Thyroid gland (tissue), 4 donors: ENCODE measurements at places on chromosomes 11 and 22. TPM values are rescaled to one million over a fixed set of nuclear protein-coding genes. Genes with fewer than 3 reads are reported as not detected.

The MUC6 gene
- not detected for total RNA-seq

The MB gene
- total RNA-seq: 1.8 TPM

The SART1 gene
- 22.2 TPM for total RNA-seq

The CHRNA10 gene
- total RNA-seq: 2.3 TPM

The SLC29A2 gene
- total RNA-seq: 11.2 TPM

The SLC16A8 gene
- total RNA-seq: not detected

The IL17REL gene
- total RNA-seq: not detected

The SERHL2 gene
- total RNA-seq: 0.83 TPM

The USP2 gene
- 4.3 TPM for total RNA-seq

The ROM1 gene
- 4.7 TPM for total RNA-seq

The HBD gene
- 1.0 TPM for total RNA-seq

The MAPK8IP2 gene
- 3.3 TPM for total RNA-seq

The SEPTIN5 gene
- 16.5 TPM for total RNA-seq

The PRODH gene
- 5.5 TPM for total RNA-seq

The LMO2 gene
- 20.7 TPM for total RNA-seq

The MPST gene
- 87.4 TPM for total RNA-seq

The SEZ6L gene
- total RNA-seq: 0.13 TPM

The SLC7A4 gene
- total RNA-seq: not detected

The OR8D1 gene
- total RNA-seq: not detected

The AAMDC gene
- total RNA-seq: 38.4 TPM

The DUSP8 gene
- 2.3 TPM for total RNA-seq

The OR5B21 gene
- total RNA-seq: not detected

The OR51S1 gene
- not detected for total RNA-seq

The CEP126 gene
- total RNA-seq: 9.4 TPM

The LRRC51 gene
- 14.9 TPM for total RNA-seq

The POU2AF2 gene
- not detected for total RNA-seq

The LIPT2 gene
- 13.8 TPM for total RNA-seq

The FERMT3 gene
- total RNA-seq: 9.4 TPM

The FGF3 gene
- total RNA-seq: not detected

The OTOG gene
- total RNA-seq: not detected

The VPREB3 gene
- total RNA-seq: not detected

The KDM4D gene
- 1.2 TPM for total RNA-seq

The UCP3 gene
- 3.5 TPM for total RNA-seq

The ACTN3 gene
- not detected for total RNA-seq

The DAGLA gene
- 2.8 TPM for total RNA-seq

The FGF19 gene
- not detected for total RNA-seq

The SLC17A6 gene
- total RNA-seq: not detected
